Psoas muscle (tissue), 8 donors: ENCODE measurements at places on chromosomes 7 and 10. TPM values are rescaled to one million over a fixed set of nuclear protein-coding genes. Genes with fewer than 3 reads are reported as not detected.

PKD2L1 gene
- polyA plus RNA-seq, result not detected

SPDYE2B gene
- not detected for polyA plus RNA-seq

PNLIP gene
- polyA plus RNA-seq, result 0.03 TPM

MYOZ1 gene
- polyA plus RNA-seq, result 1,157 TPM

DNA sequence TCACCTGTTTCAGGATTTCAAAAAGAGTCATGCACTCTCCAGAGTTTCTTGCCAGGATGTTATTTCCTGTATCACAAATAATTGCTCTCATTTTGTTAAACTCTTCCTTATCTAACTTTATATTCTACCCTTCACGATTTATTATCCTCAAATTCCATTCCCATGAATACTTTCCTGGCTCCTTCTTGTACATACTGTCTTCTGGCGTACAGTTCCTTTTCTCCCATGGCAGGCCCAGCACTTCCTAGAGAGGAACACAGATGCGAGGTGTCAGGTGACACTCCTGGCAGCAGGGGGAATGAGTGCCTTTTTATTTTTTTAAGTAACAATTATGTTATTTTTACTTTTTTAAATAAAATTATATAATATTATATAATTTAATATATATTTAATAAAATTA is 411.9 kb downstream of the TFEC start:
- DNase-seq, result no peak
